ENCODE measurements at places on chromosomes 16 and 17.
A peak's percentile ranks its signal among the peaks of the same experiment; 100 is the strongest.

DNA sequence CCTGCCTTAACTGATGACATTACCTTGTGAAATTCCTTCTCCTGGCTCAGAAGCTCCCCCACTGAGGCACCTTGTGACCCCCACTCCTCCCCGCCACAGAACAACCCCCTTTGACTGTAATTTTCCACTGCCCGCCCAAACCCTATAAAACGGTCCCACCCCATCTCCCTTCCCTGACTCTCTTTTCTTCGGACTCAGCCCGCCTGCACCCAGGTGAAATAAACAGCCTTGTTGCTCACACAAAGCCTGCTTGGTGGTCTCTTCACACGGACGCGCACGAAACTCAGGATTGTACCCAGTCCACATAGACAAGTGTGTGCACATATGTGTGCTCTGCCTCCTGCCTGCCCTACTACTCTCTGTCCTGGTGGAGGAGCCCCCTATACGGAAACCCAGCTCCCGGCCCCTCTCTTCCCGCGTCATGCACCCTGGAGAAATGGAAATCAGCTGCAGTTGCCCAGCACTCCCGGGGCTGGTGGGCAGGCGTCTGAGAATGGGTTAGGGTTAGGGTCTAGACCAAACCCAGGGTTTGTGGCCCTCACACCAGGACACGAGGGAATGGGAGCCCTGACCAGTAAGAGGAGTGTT, 2.4 kb upstream of the RHBDF1 start:
- no peak for DNase-seq

DNA sequence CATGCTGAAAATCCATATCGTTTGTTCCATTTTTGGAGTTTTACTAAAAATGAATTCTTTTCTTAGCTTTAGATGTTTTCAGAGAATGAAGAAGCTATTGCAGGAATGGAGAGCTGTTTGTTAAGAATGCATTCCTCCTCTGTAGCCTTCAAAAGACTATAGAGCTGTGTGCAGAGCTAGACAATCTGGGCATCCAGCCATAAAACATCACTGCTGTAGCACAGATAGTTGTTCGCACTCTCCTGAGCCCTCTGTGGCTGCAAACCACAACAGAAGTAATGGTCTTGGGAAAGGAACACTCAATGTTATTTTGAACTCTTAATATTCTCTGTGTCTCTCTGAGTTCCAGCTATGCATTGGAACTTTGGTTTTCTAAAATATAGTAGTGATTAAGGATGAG, 4.9 kb downstream of the TNRC6C start:
- DNase-seq = no peak

DNA sequence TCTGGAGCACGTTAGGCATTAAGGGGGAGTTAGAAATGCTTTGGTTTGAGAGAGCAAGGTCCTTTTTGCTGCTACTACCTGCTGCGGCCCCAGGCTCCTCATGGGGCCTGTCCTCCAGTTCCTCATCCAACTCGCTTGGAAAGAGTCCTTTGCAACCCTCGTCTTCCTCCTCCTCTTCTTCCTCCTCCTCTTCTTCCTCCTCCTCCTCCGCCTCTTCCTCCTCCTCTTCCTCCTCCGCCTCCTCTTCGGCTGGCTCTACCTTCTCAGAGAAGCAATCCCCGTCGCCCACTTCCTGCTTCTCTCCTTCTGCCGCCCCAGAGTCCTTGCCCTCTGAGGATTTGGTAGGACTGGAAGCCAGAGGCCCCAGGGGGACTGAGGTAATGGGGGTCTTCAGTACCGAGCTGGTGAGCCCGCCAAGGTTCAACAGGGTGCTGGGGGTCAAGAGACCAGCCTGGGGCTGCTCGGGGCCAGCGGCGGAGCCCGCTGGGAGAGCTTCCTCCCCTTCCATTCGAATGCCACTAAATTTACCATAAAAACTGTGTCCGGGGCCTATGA, 89.3 kb downstream of the ZFHX3 start:
- DNase-seq = no peak

- DNase-seq = no peak
Measured at GRCh38 chr17:13593757-13594156, 8.0 kb downstream of the HS3ST3A1 start.

GRCh38 chr17:57928928-57929327, 26.3 kb downstream of the CUEDC1 start:
- peak; percentile 16 for DNase-seq

DNA sequence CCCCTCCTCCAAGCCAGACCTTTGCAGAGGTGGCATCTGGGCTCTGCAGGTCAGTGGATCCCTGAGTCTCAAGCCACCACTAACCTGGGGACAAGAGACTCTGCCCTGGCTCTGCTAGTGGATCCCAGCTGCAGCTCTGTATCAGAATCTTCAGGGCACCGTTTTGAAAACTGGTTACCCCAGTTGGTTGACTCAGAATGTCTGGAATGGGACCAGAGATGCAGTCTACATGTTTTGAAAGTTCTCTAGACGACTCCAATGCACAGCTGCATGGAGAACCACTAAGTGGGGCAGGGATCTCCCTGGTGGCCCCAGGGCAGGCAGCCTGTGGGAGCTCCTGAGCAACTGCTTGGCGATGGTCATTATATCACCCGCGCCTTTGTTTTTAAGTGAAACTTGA, 34.1 kb upstream of the ADORA2B start:
- DNase-seq = no peak

- no peak for DNase-seq
Measured at GRCh38 chr16:75104836-75105235, 11.7 kb downstream of the LDHD start.

DNA sequence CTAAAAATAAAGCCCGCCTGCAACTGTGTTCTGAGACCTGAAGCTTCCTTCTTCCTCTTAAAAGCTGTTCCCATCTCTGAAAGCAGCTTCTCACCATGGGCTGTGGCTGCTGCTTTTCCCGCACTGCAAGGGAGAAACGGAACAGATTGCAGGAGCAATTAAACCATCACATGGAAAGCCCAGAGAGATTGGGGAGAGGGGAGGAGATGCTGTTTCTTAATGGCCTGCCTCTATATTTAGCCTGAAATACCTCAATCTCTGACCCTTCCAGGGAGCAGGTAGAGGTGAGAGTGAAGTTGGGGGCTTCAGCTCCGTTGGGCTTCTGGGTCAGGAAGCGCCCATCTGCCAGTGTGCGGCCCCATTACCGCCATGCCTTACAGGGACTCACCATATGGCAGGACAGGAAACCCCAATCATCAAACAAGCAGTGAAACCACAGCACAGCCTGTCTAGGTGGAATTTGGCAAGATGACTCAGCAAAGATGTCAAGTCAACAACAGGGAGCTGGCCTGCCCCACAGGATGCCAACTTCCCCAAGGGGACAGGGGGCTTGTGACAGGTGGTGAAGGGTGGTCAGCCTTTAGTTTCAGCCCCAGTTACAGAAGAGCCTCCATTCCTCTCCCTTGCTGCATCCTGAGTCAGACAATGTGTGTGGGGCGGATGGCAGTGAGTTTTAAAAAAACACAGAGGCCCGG, 286.6 kb upstream of the CCL2 start:
- DNase-seq = peak; percentile 84

GRCh38 chr17:82647593-82648164, 565 bp downstream of the WDR45B start:
- peak; percentile 56 for DNase-seq

GRCh38 chr17:38982858-38983746, 15.9 kb upstream of the FBXO47 start:
- peak; percentile 57 for DNase-seq

GRCh38 chr17:42067371-42068091, 17.1 kb upstream of the C17orf113 start:
- DNase-seq = peak; percentile 72

GRCh38 chr17:72618001-72618509, 474.4 kb downstream of the SLC39A11 start:
- no peak for DNase-seq

- DNase-seq = no peak
Measured at GRCh38 chr17:56804454-56804853, 29.3 kb downstream of the C17orf67 start.

DNA sequence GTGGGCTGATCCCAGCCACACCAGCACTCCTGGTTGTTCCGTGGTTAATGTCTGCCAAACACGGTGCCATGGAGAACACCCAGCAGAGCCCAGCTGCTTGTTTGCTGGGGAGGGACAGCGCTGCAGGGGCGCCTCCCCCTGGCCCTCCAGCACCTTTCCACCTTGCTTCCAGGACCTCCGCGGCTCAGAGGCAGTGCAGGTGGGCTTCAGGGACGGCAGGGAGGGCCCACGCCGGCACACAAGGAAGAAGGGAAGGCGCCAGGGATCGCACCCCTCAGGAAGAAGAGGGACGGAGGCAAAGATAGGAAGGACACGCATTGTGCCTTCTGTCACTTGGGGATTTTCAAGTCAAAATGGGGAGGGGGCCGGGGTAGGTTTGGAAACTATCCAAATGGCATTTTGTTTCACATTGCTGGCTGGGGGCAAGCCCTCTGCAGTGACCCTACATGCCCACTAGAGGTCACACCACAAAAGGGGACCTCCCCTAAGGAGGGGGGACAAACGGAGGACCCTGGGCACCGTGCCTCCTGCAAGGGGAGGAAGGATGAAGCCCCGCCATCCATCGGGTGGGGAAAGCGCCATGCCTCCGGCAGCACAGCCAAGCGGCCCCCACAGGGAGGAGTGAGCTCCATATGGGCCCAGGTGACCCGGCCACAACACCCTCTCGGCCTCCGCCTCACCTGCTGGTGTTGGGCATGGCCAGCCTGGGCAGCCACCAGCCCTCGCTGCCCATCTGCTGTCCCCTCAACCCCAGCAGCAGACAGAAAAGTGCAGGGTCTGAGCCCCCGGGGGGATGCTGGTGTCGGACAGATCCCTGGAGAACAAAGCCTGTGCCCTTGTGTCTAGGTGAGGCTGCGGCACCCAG, 7.5 kb upstream of the C16orf95 start:
- DNase-seq = peak; percentile 58

GRCh38 chr16:49575346-49576172, 202.0 kb downstream of the C16orf78 start:
- no peak for DNase-seq

GRCh38 chr17:68200689-68201417, 47.0 kb upstream of the AMZ2 start:
- DNase-seq = peak; percentile 31

DNA sequence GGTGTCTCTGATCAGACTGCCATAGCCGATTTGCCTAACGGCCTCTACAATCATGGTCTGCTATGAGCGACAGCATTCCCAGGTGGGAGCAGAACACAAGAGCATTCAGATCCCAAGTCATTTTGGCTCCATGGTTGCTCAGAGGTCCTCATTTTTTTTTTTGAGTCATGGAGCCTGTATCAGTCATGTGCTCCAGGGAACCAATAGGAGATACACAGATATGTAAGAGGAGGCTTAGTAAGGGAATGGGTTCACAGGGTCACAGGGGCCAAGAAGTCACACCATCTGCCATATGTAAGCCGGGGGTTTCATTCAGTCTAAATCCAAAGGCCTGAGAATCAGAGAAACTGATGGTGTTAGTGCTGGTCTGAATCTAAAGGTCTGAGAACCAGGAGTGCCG, 36.8 kb downstream of the CPPED1 start:
- no peak for DNase-seq

- no peak for DNase-seq
Measured at GRCh38 chr16:56038564-56039098, 152.7 kb upstream of the GNAO1 start.

- no peak for DNase-seq
Measured at GRCh38 chr17:44137891-44138709, 3.6 kb upstream of the HROB start.

DNA sequence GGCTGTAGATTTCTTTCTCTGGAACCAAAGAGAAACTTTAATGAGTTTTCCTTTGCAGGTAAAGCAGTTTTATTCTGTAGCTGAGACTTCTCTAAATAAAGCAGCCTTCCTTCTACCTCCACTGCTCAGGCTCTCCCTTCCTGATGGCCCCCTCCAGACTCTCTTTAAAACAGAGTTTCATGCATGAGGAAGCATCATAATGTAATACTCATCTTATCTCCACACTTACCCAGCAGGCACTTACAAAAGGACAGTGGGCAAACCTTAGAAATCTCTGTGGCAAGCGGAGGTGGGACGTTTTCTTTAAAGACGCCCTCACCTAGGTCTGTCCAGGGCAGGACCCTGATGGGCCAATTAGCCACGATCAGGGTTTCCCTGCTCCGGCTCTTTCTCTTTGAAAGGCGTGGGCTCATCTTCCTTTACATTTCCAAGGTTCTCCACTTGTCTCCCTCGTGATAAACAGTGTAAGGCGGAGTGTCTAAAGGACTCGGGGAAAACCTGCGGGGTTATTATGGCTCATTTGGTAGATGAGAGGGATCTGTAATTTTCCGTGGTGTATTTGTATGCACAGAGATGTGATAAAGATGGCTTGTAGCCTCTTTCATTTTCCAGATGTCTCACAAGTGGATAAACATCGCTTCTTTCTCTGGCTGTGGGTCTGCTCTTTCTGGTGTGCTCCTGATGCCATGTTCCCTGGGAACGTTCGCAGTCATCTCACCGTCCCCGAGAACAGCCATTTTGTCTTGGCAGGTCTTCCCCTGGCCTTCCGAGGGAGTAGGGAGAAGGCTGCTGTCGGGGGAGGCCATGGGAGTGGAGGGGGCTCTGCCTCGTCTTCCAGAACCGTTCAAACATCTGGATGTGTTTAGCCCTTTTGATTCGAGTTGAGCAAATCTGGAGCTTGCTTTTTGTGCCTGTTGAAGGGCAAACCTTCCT, 239.0 kb downstream of the CCDC182 start:
- no peak for DNase-seq

DNA sequence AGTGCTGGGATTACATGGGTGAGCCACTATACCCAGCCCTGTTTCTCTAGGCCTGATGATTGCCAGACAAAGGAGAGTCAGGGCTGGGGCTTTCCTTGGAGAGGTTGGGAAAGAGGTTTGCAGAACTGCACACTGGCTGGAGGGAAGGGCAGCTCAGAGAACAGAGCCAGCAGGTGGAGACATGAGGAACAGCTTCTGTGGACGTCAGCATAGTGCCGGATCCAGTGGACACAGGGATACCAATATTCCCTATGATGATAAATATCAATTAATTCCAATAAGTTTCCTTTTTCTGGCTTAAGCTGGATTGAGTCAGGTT, 43.2 kb upstream of the SCNN1B start:
- DNase-seq = no peak

Data from hematopoietic multipotent progenitor cell treated with erythropoietin and hydrocortisone succinate and interleukin-3 and kit ligand, for 17 days (in vitro differentiated cells).